ENCODE measurements at places on chromosomes 7 and 10. TPM values are rescaled to one million over a fixed set of nuclear protein-coding genes. Genes with fewer than 3 reads are reported as not detected.

TAS2R40 gene
- not detected for total RNA-seq

BAMBI gene
- total RNA-seq = 0.77 TPM

CNNM1 gene
- total RNA-seq = 1.7 TPM

PTN gene
- total RNA-seq = 23.8 TPM

MXI1 gene
- total RNA-seq = 9.1 TPM

PNLIPRP3 gene
- 0.12 TPM for total RNA-seq

PRSS1 gene
- not detected for total RNA-seq

SUGCT gene
- 7.2 TPM for total RNA-seq

ZNF487 gene
- 5.5 TPM for total RNA-seq

LZTS2 gene
- 86.4 TPM for total RNA-seq

TUBAL3 gene
- not detected for total RNA-seq

GIMAP7 gene
- total RNA-seq = not detected

NUTM2E gene
- total RNA-seq = not detected

ZCWPW1 gene
- 1.4 TPM for total RNA-seq

ZNF12 gene
- total RNA-seq = 17.0 TPM

WNT8B gene
- not detected for total RNA-seq

SFXN4 gene
- 13.8 TPM for total RNA-seq

ADCYAP1R1 gene
- not detected for total RNA-seq

MKX gene
- 11.6 TPM for total RNA-seq

PSPH gene
- total RNA-seq = 180 TPM

EBF3 gene
- 0.12 TPM for total RNA-seq

SPDYE9 gene
- total RNA-seq = not detected
